ENCODE measurements at places on chromosomes 16 and 17.

- DNase-seq = no peak
Observed at GRCh38 chr16:66470556-66470955, 43.5 kb downstream of the BEAN1 start.

- no peak for DNase-seq
Observed at GRCh38 chr17:65523853-65524664, 37.4 kb downstream of the AXIN2 start.

GRCh38 chr17:31357839-31358394 is 33.6 kb upstream of the RAB11FIP4 start:
- no peak for DNase-seq

DNA sequence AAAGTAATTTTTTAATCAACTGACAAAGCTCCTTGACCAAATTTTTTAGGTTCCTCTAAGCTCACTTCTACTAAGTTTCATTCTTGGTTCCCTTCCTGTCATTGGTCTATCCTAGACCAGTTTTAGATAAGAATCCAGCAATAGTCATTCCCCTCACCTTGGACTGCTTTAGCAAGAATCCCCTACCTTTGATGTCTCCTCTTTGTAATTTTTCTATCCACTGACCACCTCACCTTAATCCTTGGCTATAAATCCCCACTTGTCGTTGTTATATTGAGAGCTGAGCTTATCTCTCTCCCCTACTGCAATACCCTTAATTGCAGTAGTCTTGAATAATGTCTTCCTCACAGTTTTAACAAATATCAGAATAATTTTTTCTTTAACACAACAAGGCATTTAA is 107.2 kb downstream of the USP32 start:
- DNase-seq = peak; percentile 20

DNA sequence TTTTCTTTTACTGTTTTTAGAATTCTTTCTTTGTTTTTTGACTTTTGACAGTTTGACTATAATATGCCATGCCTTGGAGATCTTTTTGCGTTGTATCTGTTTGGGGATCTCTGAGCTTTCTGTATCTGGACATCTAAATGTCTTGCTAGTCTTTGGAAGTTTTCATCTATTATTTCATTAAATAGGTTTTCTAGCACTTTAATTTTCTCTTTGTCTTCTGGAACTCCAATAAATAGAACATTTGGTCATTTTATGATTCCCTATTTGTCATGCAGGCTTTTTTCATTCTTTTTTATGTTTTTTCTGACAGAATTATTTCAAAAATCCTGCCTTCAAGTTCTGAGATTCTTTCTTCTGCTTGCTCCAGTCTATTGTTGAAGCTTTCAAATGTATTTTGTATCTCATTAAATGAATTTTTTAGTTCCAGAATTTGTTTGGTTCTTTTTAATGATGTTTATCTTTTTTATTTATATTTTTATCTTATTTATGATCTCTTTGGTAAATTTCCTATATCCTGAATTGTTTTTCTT is 201.4 kb downstream of the CHD9NB start:
- no peak for DNase-seq

GRCh38 chr17:39229274-39229913 is 3.6 kb upstream of the STAC2 start:
- no peak for DNase-seq

- peak; percentile 92 for DNase-seq
Observed at GRCh38 chr16:86554917-86555703, at the start of gene MTHFSD. Gene MTHFSD, minus strand, starts transcription at chr16:86555235. Its CDS starts 51 bp downstream, at chr16:86555184.

DNA sequence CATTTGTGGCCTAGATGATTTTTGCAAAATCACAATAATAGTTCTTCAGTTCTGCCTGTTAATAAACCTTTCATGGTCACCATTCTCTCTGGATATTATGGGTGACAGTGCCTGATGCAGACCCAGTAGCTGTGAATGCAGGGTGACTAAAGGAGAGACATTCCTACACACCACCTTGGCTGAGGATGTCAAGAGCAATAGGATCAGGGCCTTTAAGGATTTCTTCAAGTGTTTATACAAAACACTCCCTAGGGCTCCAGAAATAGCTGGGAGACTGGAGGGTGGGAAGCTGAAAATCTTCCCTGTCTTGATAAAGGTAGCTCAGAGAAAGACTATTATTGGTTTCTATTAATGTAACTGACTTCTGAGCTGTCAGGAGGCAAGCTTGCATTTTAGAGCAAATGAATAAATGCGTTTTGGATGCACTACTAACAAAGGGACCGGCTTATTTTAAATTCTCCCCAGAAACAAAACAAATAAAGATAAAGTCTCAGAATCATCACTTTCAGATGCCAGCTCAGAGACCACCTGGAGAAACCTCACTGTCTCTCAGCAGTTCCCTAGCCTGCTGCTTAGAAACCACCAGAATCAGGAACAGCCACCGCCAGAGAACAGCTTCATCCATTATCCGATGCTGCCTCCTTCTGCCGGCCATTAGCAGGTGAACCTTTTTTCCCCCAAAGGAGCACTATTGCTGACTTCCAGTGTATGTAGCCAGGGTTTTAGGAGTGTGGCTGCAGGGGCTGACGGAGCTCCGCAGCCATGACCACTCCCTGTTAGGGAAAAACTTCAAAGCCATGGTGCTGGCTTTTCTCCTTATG is 171.4 kb upstream of the DYNLRB2 start:
- no peak for DNase-seq

DNA sequence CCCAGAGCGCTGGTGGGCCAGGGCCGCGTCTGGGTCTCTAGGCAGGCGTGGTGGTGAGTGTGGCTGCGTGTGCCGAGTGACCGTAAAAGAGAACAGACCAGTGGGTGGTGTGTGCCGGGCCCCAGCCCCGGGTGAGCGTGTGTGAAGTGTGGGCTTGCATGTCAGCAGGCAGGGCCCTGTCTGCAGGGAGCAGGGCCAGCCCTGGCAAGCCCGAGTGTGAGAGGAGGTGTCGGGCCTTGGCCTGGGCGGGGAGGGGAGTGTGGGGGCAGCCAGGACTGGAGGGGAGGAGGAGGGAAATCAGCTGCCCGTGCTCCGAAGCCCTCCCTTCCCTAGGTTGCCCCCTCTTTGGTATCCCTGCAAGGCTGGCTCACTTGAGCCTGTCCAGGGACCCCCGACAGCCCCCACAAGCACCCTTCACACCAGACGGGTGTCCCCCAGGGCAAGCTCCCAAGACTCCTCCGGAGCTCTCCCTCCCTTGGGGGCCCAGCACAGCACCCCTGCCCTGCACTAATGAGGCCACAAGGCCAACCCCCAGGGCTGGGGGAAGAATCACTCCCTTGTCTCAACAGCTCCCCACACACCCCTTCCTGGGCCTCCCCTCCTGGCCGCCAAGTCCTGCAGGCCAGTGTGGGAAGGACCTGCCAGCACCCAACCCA is 1.9 kb downstream of the USH1G start:
- no peak for DNase-seq

DNA sequence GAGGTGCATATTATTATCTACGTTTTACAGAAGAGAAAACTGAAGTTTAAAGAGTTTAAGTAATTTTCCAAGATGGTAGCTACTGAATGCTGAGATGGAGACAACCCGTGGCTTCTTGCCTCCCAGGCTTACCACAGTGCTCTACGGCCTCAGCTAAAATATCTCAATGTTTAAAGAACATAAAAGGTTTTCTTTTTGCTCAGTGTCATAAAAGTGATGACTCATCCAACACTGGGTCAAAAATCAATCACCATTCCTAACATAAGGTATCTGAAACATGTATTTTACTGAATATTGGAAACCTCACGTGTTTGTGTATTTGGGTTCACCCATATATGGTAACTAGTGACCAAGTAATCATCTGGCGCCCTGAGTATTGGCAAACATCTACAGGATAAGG is 18.4 kb downstream of the ABCA9 start:
- DNase-seq = no peak

GRCh38 chr17:49717371-49717861 is 9.7 kb upstream of the SLC35B1 start:
- no peak for DNase-seq

DNA sequence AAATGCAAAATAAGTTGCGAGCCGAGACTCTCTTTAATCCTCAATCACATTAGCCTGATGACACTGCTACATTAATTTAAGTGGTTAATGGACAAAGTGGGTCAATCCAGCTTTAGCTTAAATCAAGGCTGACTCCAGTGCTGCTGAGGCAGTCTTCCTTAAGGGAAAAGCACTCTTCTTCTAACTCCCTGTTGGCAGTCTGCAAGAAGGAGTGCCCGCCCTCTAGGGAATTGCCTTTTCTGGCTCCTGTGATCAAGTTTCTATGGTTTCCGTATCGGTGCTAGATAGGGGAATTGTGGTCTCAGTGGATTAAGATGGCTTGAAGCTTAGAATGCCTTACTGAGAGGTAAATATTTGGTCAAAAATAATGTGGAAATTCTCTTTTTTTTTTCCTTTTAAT is 41.0 kb downstream of the HS3ST3B1 start:
- DNase-seq = no peak

GRCh38 chr16:67593288-67593687 is 31.0 kb downstream of the CTCF start:
- no peak for DNase-seq

- DNase-seq = no peak
Observed at GRCh38 chr17:35708149-35708548, 23.3 kb upstream of the RASL10B start.

- DNase-seq = no peak
Observed at GRCh38 chr17:82148997-82149396, 51.0 kb upstream of the FASN start.

- no peak for DNase-seq
Observed at GRCh38 chr16:75420987-75421819, 12.1 kb downstream of the CFDP1 start.

- no peak for DNase-seq
Observed at GRCh38 chr16:64865069-64865696, 256.7 kb downstream of the CDH11 start.

GRCh38 chr17:77424585-77425344 is 284.0 kb downstream of the SEC14L1 start:
- no peak for DNase-seq

- no peak for DNase-seq
Observed at GRCh38 chr17:81854974-81855774, 5.2 kb downstream of the P4HB start.

- DNase-seq = no peak
Observed at GRCh38 chr17:78872486-78872885, 30.5 kb downstream of the CEP295NL start.

- DNase-seq = no peak
Observed at GRCh38 chr16:68310437-68310773, 341 bp downstream of the SLC7A6OS start.

DNA sequence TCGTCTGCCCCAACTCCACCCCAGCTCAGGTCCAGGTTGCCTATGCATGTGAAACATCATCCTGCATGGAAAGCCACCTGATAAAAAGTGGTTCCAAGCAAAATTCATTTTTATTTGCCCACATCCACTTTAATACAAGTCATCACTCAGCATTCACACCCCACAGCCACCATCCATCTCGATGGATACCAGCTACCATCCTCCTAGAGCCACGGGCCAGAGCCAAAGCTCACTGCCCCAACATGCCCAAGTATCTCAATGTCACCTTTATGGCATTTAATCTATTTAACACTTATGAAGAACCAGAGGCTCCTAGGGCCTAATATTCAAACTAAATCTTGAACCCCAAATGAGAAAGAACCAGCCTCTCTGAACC is 70.5 kb downstream of the COPRS start:
- no peak for DNase-seq

DNA sequence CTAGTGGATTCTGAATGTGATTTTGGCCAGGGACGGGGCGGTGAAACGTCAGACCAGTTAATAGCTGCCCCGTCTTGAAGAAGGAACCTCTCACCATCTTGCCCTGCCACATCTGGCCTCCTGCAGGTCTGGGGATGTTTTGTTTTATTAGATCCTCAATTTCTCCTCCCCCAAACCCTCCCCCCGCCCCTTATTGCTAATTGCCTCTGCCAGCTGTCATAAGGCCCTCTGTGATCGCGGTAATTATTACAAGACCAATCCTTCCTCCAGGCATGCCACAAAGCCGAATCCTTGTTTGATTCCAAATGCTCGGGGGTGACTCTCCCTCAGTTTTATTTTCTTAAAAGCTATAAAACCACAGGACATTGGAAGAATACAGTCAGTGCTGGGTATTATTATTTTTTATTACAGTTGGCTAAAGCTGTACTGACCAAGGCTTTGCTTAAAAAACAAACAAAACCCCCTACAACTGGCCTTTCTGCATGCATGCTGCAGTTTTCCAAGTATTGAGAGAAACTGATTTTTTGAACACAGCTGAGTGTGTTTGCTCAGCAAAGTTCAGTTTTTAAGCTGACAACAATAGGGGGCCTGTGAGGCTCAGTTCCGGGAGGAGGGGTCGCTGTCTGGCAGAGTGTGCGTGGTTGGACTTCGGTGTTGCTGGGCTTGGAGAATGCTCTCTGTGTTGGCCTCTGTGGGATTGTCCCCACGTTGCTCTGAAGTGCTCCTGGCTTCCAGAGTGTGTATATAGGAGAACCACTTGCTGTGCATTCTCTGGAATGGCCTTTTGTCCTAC is 1.7 kb downstream of the KSR1 start:
- DNase-seq = no peak

DNA sequence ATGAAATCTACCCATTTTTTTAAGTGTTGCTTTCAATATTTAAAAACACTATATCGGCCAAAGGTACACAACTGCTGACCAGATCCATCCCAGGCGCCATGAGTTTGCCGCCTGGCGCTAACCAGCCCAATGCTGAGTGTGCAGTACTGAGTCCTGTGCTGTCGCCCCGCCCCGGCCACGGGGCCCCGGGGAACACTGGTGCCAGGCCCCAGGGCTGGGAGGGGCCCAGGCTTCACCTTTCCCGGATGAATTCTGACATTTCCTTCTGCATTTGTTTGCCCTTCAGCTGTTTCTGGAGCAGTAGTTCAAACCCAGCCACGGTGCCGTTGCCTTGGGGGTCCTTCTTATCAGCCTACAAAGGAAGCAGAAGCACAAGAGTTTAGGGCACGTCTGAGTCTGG is 37.8 kb upstream of the RCVRN start:
- no peak for DNase-seq

- DNase-seq = no peak
Observed at GRCh38 chr17:18951941-18952842, at the start of gene SLC5A10. Gene SLC5A10, plus strand, starts transcription at chr17:18952165. Its CDS starts 41 bp downstream, at chr17:18952206.

- DNase-seq = no peak
Observed at GRCh38 chr17:903691-904481, 75.7 kb downstream of the NXN start.

- no peak for DNase-seq
Observed at GRCh38 chr17:76943781-76944213, 75.6 kb downstream of the MGAT5B start.

- DNase-seq = peak; percentile 81
Observed at GRCh38 chr17:76506408-76507345, 5.5 kb upstream of the RHBDF2 start.

DNA sequence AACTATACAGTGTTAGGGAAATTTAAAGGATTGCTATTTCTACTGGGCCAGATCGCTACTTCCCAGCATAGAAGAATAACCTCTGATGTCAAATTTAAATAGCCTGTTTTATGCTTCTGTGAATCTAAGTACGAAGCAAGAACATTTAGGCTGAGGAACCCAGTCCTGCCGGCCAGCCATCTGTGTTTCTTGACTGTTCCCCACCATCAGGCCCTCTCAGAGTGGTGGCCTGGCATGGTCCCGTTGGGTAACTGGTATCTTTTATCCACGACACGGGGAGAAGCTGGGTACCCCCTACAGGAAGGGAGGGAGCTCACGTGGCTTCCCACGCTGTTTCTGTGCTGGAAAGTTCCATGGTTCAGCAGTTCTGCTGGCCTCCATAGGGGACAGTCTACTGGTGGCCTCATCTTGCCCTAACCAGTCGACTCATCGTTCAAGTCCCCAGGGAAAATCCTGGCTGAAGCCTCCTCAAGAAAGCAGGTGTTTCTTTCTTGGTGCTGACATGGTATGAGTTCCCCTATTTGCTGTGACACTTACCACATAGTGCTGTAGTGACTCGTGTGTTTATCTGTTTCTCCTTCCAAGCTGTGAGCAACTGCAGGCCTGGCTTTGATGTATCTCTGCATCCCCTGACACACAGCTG is 201.7 kb upstream of the NLRP1 start:
- DNase-seq = peak; percentile 53

- no peak for DNase-seq
Observed at GRCh38 chr17:73256220-73256619, 5.5 kb downstream of the CPSF4L start.
